OCI-LY7 (cell line): ENCODE measurements at places on chromosomes 12 and 14. TPM values are rescaled to one million over a fixed set of nuclear protein-coding genes. Genes with fewer than 3 reads are reported as not detected.

Gene SOCS4
- total RNA-seq: 33.4 and 37.3 TPM in 2 replicates

Gene STYK1
- total RNA-seq: 0.11 TPM in 1 of 2 replicates, not detected in the other

Gene PLBD1
- total RNA-seq: 0.61 TPM in 1 of 2 replicates, not detected in the other

Gene PLD4
- 3.7 and 5.1 TPM in 2 replicates for total RNA-seq

Gene HRK
- total RNA-seq: 17.8 and 23.7 TPM in 2 replicates

Gene SIX4
- 2.4 TPM in 2 replicates for total RNA-seq

Gene LTBP2
- 0.15 and 0.35 TPM in 2 replicates for total RNA-seq

Gene DPPA3
- not detected in 2 replicates for total RNA-seq

Gene ERC1
- 77.8 and 86.9 TPM in 2 replicates for total RNA-seq
